ENCODE measurements at places on chromosomes 2 and 18.

DNA sequence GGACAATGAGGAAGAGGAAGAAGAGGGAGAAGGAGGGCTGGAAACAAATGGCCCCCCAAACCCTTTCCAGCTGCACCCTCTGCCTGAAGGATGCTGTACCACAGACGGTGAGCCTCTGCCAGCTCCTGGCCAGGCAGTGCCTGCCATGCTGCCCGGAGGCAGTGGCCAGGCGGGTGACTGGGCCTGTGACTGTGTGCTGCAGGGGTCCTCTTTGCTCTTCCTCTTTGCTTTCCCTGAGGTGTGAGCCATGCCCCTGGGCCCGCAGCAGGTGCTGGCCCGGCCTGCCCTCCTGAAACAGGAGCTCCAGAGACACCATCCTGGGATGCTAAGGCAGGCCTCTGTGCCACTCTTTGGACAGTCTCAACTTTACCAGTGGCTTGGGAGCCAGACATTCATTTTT lies 28.6 kb downstream of the GREB1 start:
- DNase-seq: no peak

DNA sequence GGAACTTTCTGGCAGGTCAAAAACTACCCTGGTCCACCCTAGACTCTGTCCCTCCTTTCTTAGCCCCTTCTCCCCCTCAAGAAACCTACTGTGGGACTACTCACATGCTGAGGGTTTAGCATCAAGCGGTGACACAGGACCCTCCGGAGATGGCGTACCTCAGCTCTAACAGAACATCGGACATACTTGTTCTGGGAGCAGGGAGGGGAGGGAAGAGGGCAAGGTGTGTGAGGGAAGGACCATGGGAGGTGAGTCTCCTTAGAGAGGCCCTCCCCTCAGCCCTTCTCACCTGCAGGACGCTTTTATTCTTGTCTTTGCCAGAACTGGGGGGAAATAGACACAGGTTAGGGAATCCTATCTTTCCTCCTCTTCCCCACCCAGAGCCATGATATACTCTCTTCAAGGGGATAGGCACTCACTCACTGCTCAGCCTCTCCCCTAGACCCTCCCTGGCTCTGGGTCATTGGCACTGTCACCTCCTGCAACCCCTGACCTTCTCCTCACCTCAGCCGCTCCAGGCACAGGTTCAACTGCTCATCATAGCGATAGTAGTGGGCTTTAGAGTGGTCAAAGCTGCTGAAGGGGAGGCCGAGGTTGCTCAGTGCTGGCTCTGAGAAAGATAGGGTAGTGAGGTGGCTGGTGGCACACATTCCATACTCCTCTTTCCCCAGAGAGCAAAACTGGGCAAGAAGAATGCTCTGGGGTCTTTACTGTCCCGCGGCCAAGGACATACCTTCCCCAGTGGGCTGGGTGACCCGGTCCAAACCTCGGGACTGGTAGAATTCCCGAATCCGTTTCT lies 1.8 kb downstream of the PCGF1 start:
- no peak for DNase-seq

- DNase-seq: peak; percentile 47
Observed at GRCh38 chr2:42238644-42239288, 69.6 kb downstream of the EML4 start.

DNA sequence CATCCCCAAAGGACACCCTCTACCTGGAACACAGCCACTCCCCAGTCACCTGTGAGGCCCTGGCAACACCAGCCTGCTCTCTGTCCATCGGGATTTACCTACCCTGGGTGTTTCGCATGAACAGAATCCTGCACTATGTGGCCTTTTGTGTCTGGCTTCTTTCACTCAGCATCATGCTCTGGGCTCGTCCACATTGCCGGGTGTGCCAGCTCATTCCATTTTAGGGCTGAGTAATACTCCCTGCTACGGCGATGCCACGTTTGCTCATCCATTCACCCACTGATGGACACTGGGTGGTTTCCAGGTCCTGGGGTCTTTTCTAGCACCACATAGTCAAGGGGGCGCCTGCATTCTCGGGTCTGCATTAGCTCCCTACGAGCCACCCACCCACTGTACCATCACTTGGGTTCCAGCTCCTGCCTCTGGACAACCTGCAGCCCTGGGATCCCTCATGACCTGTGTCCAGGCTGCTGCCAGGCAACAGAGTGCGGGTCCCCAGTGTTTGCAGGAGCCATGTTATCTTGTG lies 22.0 kb downstream of the KCNF1 start:
- no peak for DNase-seq

GRCh38 chr2:11967946-11968465 lies 221.6 kb downstream of the LPIN1 start:
- no peak for DNase-seq

DNA sequence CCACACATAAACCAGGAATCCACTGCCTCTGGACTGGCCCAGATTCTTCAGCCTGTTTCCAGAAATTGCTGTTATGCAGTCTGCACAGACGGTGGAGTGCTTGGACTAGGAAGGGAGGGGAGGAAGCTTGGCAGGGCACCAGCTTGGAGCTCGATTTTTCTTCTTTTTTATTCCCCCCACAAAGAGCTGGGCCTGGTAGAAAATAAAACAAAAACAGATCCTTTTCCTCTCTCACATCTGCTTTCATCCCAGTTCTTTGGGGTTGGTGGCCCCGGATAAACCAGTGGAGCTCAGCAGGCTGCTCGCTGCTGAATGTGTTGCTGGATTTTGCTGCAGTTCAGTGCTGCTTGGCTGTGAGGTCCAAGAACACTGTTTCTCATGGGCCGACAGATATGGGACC lies 16.0 kb downstream of the LRRTM1 start:
- DNase-seq: no peak

- DNase-seq: no peak
Observed at GRCh38 chr2:147679191-147679954, 165.5 kb upstream of the ACVR2A start.

- no peak for DNase-seq
Observed at GRCh38 chr18:78151948-78152725, 827.5 kb upstream of the SALL3 start.

DNA sequence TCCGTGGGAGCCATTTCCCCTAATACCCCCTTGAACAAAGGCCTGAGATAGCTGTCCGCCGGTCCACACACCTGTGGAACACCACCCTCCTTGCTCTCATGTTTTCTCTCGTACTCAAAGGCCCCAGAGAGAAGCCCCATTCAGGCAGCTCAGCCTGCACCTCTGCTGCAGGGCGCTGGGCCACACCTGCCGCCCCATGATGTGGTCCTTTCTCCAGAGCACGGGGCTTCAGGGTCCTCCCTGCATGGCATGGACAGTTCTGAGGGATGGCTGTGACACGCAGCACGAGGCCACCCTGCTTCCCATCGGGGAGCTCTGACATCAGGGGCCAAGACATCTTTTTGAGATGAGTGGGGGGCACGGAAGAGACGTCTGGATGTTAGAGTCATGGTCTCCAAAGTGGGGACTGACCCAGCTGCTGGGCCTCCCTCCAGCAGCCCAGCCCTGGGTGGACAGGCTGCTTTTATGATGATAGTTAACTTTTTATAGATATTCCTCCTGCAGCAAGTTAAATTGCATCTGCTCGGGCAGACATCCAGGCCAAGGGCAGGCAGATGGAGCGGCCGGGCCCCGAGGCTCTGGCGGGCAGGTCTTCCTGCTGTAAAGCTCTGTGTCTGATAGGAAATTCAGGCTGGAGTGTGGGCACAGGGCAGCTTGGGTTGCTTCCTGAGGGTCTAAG lies 56.7 kb downstream of the SDC1 start:
- no peak for DNase-seq

DNA sequence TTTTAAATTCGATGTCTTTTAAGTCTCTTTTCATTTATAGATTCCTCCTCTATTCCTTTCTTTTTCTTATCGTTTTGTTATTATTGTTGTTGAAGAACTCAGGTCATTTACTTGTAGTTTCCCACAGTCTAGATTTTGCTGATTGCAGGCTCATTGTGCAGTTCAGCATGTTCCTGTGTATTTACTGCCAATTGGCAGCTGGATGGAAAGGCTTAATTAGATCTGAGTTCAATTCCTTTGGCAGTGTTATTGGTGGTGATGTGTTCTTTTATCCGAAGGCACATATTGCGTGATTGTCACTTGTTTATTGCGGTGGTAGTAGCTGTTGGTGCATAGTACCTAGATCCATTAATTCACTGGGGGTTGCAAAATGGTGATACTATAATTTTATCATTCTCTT lies 180.7 kb downstream of the BABAM2 start:
- no peak for DNase-seq

DNA sequence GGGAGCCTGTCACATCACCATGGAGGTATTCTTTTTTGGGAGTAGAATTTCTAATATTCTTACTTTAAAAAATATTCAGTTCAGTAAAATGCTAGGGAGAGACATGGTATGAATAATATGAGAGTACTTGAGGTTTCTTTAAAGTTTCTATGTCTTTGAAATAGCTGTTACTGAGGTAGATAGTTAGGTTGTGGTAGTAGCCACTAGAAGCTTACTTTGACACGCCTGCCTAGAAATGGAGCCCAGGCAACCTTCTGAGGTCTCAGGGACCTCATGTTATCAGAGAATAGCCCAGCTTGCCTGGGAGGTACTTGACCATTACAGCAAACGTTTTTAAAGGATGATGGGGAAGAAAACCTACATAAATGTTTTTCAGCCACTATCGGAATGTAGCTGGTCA lies 131.2 kb downstream of the AGPS start:
- DNase-seq: no peak

DNA sequence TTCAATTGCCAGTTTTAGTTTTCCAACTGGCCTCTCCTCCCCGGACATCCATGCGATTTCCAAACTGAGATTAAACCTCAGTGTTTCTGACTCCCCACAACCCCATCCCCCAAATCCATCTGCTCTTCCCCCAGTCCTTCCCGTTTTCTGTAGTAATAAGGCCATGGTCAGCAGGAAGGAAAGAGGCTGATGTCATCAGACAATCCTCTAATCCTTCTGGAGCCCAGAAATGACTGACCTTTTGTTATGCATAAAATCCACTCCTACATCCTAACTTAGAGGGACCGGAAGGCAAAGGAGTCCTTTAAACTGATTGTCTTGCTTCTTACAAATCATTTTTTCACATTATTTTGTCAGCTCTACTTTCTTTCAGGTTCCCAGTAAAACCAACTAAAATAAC lies 155.8 kb downstream of the INO80D start:
- no peak for DNase-seq

- no peak for DNase-seq
Observed at GRCh38 chr2:112977559-112978056, at the start of gene IL36G. Gene IL36G, plus strand, starts transcription at chr2:112978006. Its CDS starts 633 bp downstream, at chr2:112978639.

GRCh38 chr2:60502144-60502543 lies 51.3 kb downstream of the BCL11A start:
- DNase-seq: no peak

DNA sequence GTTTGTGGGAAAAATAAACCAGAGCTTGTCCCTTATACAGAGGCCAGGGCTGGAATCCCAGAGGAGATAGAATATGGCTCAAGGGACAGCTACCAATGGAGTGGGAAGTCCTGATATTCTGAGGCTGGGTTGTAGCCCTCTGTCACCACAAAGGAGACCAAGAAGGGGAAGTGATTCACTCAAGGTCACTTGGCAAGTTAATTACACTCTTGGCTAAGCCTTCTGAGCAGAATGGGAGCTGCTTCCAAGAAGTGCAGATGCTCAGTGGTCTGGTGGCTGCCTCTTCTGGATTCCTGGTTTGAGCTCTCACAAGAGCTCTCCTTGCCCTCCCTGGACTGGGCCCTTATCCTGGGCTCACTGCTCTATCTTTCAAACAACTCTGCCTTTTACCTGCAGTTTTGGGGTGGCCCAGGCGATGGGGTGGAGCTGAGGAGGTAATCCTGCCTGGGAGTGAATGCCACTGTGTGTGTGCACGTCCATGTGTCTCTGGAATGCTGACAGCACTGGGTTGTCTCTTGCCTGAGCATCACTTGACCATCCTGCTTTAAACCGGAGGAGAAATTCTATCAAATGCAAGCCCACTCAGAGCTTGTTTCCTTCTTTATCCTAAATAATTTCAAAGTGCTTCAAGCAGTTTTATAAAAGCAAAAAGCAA lies 168.2 kb downstream of the KCNS3 start:
- no peak for DNase-seq

- DNase-seq: no peak
Observed at GRCh38 chr2:36477315-36477714, 120.7 kb downstream of the FEZ2 start.

GRCh38 chr2:139495851-139496250 lies 715.7 kb upstream of the NXPH2 start:
- no peak for DNase-seq
